ENCODE measurements at places on chromosomes 3 and 15.

DNA sequence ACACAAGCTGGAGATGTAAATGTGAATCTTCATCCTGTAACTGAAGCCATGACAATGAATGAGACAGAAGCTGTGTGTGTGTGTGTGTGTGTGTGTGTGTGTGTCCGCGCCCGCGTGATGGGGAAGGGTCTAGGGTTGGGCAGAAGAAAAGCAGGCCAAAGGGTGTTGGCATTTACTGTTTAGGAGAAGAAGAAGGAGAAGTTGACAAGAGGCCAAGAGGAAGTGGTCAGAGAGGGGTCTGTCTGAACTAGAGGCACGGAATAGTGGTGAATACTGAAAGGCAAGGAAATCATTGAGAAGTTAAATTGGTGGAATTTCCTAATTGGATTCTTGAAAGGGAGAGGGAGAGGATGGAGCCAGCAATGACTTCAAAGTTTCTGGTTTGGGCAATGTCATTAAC, 5.6 kb upstream of the NCEH1 start:
- DNase-seq, result no peak

GRCh38 chr3:156964577-156964976, 138.4 kb downstream of the LEKR1 start:
- no peak for DNase-seq

DNA sequence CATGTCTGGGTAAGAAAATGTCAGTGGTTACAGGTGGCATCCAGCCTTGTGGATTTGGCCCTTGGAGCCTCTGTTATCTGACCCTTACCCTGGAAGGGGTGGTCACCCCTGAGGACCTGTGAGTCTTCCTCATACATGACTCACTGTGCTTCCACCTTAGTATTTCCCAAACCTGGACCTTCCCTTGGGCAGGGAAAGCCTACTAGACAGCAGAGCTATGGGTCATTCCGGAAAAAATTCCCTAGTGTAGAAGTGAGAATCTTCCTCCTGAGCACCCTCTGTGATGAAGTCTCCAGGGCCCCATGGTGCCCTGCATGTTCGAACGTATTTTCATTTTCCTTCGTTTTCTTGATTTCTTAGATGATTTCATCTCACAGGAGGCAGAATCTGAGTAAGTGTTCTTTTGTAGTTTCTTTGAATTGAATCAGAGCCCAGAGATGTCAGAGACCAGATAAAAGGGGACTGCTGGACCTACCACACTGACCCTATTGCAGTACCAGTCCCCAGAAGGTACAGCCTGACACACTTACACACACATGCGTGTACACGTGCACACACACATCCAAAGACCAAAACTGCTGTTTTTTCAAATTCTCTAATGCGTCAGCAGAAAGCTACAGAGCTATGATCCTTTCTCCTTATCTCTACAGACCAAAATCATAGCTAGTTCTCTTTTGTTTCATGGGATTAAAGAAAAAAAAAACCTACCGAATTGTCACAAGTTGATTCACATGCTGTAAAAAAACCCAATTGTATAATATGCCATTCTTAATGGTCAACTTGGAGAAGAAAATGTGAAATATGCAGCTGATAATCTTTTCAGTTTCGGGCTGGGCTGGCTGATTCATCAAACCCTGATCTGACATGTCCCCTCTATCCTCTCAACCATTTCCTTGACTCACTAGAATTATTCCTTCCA, 50.5 kb upstream of the ARHGEF3 start:
- DNase-seq, result no peak

- DNase-seq, result no peak
Measured at GRCh38 chr15:22981051-22981840, 1.1 kb upstream of the CYFIP1 start.

GRCh38 chr3:157527131-157527881, 24.1 kb upstream of the VEPH1 start:
- DNase-seq, result no peak

- no peak for DNase-seq
Measured at GRCh38 chr3:123644358-123644757, 59.5 kb upstream of the HACD2 start.

GRCh38 chr15:70555713-70556112, 207.6 kb downstream of the UACA start:
- DNase-seq, result no peak

DNA sequence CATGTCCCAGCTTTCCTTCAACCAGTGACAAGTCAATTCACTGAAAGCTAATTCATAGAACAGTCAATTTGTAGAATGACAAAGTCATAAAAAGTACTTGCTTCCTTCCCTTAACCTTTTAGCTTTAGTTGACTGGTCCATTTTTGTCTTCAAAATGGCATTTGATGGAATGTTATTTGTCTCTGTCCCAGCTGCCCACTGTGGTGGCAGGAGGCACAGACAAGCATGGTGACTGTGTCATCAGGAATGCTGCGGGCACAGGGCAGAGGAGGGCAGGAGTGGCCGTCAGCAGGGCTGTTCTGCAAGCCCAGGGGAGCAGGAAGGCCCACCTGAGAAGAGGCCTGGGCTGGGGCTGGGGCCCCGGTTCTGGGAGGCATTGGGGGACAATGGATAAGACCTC, 10.0 kb downstream of the IQSEC1 start:
- DNase-seq, result no peak

GRCh38 chr3:80533553-80533952, 765.8 kb upstream of the ROBO1 start:
- DNase-seq, result no peak

GRCh38 chr3:179797192-179797591, 144.4 kb downstream of the USP13 start:
- no peak for DNase-seq

DNA sequence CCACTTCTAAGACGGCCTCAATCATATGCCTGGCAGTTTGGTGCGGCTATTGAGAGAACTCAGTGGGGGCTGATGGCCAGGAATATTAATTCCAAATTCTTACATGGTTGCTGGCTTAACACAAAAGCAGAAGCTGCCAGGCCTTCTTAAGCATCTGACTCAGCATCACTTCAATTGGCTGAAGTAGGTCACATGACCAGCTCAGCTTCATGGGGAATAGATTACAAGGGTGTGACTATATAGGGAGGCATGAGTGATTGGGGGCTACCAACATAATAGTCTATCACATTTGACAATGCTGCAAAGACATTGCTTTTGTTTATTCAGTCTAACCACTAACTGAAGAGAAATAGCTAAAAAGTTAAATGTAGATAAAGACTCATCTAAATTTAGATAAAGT, 101.6 kb upstream of the ANKRD28 start:
- DNase-seq, result no peak

- DNase-seq, result no peak
Measured at GRCh38 chr3:82163907-82164520, 402.6 kb upstream of the GBE1 start.

DNA sequence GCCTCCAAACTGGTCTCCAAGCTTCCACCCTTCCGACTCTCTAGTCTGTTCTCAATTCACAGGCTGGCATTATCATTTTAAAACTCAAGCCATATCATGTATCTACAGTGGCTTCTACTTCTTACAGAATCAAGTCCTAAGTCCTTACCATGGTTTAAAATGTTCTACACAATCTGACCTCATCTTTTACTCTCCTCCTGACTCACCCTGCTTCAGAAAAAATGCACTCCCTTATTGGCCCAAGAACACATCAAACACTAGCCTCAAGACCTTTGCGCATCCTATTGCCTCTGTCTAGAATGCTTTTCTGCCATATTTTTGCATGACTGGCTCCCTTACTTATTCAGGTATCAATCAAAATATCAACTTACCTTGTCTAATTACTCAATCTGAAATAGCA, 11.0 kb downstream of the MRPL3 start:
- no peak for DNase-seq

GRCh38 chr15:73991260-73991659, 835 bp downstream of the STOML1 start:
- no peak for DNase-seq

- DNase-seq, result no peak
Measured at GRCh38 chr3:18189282-18190050, 235.7 kb downstream of the SATB1 start.

GRCh38 chr15:75213768-75214221, 12.1 kb downstream of the C15orf39 start:
- DNase-seq, result no peak

DNA sequence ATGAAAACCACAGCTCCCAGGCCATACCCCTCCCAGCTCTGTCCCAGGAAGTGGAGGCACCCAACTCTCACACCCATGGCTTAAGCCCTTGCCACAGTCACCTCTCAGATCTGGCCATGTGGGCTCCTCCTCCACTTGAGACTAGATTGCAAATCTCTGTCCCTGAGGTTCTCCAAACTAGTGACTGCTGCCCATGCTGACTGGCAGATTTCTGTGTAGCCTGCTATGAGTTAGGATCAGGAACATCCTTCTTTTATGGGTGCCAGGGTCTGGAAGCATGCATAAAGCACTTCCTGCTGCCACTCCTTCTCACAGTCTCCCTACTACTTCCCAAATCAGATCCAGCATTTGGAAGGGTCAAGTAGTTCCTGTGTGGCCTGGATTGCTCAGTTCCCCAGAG, 59.6 kb upstream of the GOLIM4 start:
- no peak for DNase-seq

DNA sequence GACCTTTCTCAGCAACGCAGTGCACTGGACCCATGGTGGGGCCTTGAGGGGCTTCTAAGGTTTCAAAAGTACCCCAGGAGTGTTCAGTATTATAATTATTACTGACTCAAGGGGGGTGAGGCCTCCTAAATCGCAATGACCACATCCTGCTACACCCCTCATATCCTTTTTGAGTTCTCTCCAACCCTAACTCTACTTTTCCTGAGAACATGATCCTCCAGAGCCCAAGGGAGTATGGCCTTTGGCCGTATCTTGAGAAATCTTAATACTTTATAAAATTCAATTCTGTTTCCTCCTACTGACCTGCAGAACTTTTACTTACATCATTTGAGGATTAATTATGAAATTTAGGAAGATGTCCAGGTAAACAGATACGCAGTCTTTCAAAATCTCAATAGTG, 30.4 kb upstream of the RARRES1 start:
- no peak for DNase-seq

DNA sequence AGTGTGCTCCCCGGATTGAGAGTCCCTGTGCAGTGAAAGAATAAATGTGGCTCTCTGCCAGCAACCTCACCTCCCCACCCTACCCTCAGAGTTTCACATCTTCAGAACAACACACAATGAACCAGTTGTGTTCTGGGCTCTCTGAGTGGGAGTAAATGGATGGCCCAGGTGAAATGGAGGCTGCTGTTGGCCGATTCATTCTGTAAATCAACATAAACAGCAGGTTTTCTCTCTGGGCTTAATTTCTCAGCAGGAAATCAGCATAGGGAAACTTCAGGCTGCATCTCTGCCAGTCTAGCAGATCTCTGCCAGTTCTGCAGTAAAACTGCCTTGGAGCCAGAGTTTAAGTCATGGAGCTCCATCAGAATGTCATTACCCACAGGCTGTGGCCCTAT, 54.6 kb upstream of the FURIN start:
- no peak for DNase-seq

GRCh38 chr3:152496716-152497115, 228.0 kb downstream of the MBNL1 start:
- no peak for DNase-seq

- no peak for DNase-seq
Measured at GRCh38 chr15:74431645-74432044, 2.1 kb downstream of the SEMA7A start.

DNA sequence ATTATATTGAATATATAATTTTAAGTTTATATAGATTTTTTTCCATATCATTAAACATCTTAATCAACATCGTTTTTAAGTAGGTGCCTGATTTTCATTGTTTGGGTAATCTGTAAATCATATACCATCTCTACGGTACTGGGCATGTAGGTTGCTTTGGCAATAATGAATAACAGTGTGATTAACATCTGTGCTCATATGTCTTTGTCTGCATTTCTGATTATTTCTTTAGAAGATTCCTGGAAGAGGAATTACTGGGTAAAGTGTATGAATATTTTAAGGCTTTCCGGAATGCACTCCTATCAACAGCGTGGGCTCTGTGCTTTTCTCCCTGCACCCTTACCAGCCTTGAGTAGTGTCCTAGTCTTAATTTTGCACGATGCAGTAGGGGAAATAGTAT, 119.8 kb upstream of the LIPC start:
- no peak for DNase-seq

DNA sequence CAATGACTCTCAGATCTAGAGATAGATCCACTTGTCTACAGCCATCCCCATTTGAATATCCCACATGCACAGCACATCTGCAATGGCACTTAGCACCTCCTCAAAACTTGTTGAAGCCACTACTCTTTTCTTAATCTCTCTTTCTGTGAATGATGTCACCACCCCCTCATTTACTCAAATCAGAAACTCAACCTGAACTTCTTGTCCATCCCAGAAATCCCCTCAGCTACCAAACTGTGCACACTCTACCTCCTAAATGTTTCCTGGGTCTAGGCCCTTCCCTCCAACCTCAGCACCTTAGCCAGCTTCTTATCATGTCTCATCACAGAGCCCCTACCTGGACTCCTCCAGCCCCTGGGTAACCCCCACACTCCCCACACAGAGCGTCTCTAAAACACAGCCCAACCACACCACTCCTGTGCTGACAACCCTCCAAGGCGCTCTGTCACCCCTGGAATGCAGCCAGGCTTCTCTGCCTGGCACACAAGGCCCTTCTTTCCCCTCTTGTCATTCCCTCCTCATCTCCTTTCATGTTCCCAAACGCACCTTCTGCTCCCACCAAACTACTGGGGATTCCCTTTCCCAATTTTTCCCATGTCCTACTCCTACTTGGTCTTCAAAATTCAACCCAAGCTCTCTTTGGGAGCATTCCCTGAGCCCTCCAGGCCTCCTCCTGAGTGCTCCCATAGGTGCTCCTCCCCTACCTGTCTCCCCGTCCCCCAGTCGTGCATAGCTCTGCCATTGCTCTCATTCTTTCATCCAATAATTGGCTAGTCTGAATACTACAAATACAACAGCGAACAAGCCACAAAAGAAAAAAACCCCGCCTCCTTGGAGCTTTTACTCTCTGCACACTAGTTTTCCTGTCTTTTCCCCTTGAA, 39.8 kb upstream of the ZBTB38 start:
- DNase-seq, result no peak

DNA sequence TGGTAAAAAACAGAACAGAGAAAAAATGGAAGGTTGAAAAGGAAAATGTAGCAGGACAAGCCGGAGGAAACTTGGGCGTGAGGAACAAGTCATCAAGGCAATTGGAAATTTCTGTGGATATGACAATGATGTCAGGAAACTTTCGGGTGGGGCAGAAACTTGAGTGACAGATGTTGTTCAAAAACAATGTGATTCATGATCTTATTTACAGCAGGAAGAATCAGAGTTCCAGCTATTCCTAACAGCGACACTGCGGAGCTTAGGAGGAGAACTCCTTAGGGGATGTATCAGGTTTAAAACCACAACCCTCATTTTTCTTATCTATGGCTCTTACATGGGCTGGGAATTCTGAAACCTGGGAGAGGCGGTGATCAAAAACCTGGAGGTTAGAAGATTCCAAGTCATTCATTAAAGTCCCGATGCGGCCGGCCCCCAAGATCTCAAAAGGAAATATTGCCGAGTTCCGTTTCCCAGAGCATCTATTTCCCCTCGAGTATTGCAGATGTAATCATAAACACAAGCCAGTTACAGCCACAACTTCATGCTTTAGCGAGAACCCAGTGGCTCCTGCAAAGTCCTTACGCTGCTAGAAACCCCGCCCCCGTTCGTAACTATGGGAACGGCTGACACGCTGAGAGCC, 659 bp upstream of the ARRDC4 start:
- no peak for DNase-seq

- DNase-seq, result no peak
Measured at GRCh38 chr3:178310949-178311348, 225.3 kb upstream of the KCNMB2 start.

GRCh38 chr15:58486062-58486461, 54.3 kb downstream of the LIPC start:
- no peak for DNase-seq

- DNase-seq, result no peak
Measured at GRCh38 chr3:41987627-41988026, 25.7 kb upstream of the ULK4 start.

- no peak for DNase-seq
Measured at GRCh38 chr3:100737334-100737733, 28.0 kb downstream of the TFG start.
